ENCODE measurements at places on chromosomes 1 and 21.

- no peak for DNase-seq
These were observed 3.8 kb downstream of the NR0B2 start for GRCh38 chr1:26909951-26910342.

DNA sequence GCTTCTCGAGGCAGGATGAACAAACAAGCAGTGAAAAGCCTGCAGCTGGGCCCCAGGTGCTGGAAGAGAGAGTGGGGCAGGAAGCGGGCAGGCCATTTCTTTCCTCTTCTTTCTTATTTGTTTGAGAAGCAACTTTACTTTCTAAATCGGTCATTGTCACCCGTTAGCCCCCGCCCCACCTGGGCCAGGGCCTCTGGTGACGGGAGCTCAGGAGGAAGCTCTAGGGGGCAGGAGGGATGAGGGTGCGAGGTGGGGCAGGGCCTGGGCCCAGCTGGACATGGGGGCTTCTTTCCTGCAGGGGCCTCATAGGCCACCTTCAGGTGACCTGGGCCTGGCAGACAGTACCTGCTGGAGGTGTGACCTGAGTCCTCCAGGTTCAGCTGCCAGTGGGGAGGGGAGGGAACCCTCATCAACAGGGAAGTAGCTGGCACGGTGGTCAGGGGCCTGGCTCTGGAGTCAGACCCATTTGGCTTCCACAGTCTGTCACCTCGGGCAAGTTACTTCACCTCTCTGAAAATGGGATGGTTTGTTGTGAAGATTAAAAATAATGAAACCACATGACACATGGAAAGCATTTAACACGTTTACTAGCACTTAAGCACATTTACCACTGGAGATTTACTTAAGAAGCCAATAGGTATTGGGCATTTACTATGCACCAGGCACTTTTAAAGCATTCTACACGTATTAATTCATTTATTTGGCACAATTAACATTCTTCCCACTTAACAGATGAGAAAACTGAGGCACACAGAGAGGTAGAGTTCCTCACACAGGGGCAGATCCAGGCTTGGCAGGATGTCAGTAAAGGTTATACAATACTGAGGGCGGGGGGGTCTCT, 54.1 kb upstream of the ID3 start:
- no peak for DNase-seq

- peak; percentile 71 for DNase-seq
These were observed 44.3 kb downstream of the CD34 start for GRCh38 chr1:207866471-207867135.

DNA sequence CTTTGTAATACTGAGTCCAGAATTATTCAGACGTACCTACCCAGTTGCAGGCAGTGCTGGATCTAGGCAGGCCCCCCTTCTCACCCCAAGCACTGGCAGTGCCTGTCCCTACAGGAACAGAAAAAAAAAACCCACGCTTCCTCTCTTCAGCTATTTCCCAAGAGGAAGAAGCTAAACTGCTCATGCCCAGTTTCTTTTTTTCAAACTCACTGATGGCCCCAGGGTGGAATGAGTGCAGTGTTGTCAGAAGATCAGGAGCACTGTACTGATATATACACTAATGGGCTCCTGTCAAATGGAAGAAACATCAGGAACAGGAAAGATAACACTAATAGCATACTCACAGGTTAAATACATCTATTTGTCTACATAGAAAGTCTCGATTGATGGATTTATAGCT, 28.2 kb upstream of the DOCK7 start:
- DNase-seq: peak; percentile 70

- DNase-seq: no peak
These were observed 8.2 kb downstream of the SIM2 start for GRCh38 chr21:36706951-36707762.

- no peak for DNase-seq
These were observed 697 bp downstream of the SLC22A15 start for GRCh38 chr1:115976921-115977498.

DNA sequence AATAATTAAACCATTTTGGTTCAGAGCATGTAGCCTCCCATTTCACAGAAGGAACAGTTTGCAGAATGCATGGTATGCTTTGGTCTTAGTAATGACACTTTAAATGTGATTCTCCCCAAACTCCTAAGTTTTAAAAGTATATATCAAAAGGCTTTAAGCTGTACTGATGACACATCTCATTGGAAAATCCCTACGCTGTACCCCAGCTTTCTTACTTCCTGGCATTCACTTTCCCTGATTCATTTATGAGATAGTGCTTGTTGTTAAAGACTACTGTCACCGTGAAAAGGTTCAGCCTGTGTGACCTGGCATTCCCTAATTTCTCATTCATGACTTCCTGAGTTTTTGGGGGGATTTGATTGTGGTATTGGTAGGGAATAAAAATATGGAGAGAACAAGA, 53.4 kb downstream of the MPZL1 start:
- no peak for DNase-seq

DNA sequence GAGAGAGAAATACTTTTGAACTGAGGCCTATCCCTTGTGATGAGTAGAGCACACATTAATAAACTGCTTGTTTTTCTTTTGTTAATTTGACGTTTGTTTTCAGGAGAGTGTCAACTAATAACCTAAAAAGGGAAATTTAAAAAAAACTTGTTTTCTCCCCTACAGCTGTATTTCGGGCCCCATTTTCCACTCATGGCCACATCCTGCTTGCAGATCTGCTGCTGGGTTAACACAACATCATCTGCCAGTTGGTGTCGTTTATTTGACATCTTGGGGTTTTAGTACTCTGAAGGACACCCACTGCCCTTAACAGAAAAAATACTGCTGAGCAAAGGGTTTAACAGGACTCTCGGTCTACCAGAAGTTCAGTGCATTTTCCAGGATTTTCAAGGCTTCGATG, 848 bp upstream of the PYHIN1 start:
- DNase-seq: no peak

DNA sequence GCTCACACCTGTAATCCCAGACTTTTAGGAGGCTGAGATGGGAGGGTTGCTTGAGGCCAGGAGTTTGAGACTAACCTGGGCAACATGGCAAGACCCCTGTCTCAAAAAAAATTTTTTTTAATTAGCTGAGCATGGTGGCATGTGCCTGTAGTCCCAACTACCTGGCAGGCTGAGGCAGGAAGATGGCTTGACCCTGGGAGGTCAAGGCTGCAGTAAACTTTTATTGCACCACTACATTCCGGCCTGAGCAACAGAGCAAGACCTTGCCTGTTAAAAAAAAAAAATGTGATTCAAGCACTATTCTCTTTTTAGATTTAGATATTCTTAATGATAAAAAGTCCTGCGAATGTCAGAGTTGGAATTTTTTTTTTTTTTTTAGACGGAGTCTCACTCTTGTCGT, 102.5 kb upstream of the L1TD1 start:
- DNase-seq: no peak

DNA sequence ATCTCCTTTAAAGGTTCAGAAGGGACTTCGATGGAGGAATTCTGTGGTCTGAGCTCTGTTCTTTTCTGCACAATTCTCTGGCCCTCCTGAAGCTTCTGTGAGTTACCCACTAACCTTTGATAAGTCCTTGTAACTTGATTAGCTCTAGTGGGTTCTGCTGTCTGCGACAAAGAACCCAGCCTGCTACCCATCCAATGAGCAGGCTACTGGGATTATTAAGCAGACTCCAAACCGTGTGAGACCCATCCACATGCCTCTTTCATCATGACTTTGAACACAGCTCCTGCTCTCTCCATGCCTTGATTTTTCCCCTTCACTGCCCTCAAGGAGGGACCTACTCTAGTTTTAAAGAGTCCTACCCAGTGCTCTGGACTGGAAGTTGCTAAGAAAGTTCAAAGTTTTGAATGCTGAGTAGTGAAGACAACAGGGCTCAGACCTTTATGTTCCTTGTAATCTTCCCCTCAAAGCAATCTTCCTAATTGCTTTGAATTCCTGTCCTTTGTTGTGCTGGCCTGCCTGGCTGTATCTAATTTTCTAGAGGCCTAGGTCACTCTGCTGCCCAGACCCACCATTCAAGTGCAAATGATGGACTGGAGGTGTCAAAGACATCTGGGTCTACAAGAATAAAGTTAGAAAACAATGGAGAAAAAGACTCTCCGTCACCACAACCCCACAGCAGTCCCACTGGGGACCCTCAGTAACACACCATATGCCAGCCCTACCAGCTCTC, 146.9 kb downstream of the RHOU start:
- DNase-seq: no peak

DNA sequence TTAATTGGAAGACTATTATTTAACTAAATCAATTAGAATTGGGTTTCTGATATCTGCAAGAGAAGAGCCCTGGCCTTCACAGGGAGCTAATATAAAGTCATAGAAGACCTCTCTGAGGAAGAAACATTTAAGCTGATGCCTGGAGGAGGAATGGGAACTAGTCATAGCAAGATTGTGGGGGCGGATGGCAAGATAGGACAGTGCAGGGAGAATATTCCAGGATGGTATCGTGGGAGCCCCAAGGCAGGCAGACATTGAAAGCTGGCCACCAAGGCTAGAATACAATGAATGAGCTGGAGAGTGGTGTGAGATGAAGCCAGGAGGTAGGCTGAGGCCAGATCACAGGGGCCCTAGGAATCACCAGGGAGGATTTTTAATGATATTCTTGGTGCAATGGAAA, 20.8 kb upstream of the MYSM1 start:
- no peak for DNase-seq

DNA sequence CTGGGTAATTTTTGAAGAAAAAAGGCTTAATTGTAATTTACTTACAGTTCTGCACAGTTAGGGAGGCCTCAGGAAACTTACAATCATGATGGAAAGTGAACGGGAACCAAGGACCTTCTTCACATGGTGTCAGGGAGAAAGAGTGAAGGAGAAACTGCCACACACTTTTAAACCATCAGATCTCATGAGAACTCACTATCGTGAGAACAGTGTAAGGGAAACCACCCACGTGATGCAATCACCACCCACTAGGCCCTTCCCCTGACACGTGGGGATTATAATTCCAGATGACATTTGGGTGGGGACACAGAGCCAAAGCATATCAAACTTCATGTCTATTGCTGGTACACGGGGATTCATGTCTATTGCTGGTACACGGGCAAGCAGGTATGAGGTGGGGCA, 5.3 kb upstream of the SFT2D2 start:
- no peak for DNase-seq

DNA sequence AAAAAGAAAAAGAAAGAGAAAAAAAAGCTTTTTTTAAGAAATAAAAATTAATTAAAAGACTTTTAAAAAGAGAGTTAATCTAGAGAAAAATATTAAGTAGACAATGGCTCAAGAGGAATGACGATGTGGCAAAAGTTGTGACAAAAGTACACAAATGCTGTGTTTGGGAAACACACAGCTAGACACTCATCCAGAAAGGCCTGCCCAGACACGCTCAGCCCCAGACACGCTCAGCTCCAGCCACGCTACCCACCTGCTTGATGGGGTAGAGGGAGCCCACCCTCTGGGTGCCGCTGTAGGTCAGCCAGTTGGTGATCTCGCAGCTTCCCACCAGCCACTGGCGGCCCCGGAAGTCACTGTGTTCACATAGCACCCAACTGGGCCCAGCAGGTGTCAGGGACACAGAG, 10.2 kb downstream of the CD52 start:
- DNase-seq: no peak

DNA sequence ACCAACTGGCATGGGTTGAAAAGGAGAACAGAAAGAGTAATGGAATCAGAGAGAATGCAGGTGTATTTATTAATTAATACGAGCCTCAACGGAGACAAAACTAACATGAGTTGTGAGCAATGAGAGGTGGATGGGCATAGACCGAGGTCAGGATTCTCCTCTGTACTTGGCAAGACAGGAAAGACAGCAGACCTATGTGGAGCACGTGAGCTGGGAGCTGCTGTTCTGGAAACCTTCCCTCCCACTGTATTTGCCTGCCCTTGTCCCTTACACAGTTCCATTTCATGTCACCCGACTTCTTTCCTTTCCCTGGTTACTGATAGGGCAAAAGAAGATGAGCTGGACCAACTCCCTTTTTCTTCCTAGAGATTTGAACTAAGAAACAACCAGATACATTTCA, 110.9 kb downstream of the MRPS6 start:
- no peak for DNase-seq

DNA sequence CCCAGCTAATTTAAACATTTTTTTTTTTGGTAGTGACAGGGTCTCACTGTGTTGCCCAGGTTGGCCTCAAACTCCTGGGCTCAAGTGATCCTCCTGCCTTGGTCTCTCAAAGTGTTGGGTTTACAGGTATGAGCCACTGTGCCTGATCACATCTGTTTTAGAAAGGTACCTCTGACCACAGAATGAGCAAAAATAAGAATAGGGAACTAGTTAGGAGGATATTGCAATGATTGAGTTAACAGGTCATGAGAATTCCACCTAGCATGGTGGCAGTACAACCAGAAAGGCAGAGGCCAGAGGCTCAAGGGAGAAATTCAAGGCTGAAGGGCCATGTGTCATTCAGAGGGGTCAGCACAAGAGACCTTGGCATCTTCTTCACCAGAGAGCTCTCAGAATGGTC, 49.6 kb downstream of the ELAPOR1 start:
- DNase-seq: no peak

DNA sequence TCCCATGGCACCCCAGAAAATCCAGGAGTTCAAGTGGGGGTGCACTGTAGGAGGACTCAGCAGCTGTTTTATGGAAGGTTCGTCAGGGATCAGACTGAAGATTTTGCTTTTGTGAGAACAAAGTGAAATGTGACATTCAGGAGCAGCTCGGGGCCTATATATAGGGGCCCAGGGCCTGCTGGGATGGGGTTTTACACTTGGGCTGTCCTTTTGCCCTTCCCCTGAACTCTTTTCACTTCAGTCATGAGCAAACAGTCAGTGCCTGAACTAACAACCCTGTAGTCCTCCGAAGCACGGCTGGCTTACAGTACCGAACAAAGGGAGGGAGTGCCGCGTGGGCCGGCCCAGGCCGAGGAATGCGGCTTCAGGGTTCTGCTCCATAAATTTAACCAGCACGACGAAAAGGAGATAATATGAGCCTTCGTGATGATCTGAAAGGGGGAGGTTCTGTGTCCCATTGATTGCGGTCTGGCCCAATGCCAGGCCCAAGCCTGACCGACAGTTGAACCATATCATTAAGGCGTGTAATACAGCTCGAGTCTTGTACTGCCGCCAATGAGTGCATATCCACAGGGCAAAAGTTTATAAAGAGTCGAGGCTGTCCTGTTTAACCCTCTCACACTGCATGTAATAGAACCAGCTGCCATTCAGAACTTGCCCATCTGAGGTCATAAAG, 139.9 kb downstream of the DHRS3 start:
- DNase-seq: no peak
